ENCODE measurements at places on chromosomes 12 and 14.

DNA sequence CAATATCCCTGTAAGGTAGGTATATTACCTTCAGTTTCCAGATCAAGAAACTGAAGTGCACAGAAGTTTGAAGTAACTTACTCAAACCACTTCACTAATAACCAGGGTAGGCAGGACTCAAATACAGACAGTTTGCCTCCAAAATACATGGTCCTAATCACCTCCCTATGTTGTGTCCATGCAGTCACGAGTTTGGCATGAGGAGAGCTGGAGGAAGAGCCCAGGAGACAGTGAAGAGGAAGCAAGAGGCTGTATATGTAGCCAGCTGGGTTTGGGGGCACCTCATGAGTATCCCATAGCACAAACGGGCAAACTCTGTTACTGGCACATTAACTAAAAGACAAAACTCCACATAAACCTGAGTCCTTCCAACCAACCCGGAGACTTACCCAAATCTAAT lies 79.2 kb downstream of the DUSP16 start:
- DNase-seq = no peak

DNA sequence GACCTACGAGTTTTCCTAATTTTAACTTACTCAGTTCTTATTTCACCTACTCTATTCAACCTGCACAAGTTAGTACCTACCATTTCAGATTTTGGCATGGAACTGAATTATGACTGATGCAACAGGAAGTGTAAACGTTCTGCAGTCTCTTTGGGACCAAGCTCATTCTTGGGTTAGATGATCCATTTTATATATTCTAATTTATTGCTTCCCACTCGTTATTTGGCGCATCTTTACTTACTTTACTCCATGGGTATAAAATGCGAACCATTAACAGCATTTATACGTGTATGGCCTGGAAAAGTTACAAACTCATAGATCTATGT lies 1.0 kb upstream of the EML1 start:
- DNase-seq = no peak

- DNase-seq = no peak
Measured at GRCh38 chr14:92728759-92729364, 19.6 kb downstream of the LGMN start.

- DNase-seq = no peak
Measured at GRCh38 chr12:1884651-1885050, 33.8 kb downstream of the CACNA2D4 start.

DNA sequence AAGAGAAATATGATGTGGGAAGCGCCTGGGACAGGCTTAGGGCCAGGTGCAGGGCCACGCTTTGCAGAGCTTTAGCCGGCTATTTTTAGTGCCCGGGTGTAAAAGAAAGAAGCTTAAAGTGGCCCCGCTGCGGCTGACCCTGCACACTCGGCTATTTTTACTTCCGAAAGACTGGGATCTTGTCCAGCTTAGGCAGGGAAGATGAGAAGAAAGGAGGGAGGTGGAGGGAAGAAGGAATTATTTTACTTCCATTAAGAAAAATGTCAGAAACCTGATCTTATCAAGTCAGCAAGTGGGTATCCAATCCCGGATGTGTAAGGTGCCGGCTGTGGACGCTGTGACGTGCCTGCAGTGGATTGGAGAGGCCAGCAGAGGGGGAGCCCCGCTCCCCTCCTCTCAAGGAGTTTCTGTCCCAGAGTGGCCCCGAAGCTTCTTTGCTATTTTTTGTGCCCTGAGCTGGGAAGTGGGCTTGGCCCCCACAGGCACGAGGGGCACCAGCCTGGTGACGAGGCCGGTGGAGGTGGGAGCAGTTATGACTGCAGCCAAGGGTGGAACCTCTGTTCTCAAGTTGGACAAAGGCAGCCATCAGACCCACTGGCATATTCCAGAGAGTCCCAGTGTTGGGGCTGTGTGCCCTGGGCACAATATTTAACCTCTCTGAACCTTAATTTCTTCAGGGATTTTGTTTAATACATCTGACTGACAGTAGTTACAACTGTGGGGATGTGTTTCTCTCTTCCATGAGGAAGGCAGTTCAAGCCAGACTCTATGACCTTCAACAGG lies 97.7 kb downstream of the ESRRB start:
- DNase-seq = no peak

- DNase-seq = no peak
Measured at GRCh38 chr14:93106541-93107156, 9.1 kb downstream of the ITPK1 start.

- no peak for DNase-seq
Measured at GRCh38 chr14:33359288-33359881, 420.7 kb downstream of the NPAS3 start.

GRCh38 chr12:94595152-94595551 lies 55.2 kb downstream of the TMCC3 start:
- no peak for DNase-seq

- DNase-seq = no peak
Measured at GRCh38 chr14:39474416-39474911, 42.2 kb upstream of the FBXO33 start.

- no peak for DNase-seq
Measured at GRCh38 chr12:64006211-64006825, 161.8 kb downstream of the SRGAP1 start.

GRCh38 chr12:11542599-11542998 lies 106.9 kb upstream of the ETV6 start:
- no peak for DNase-seq

- DNase-seq = no peak
Measured at GRCh38 chr12:127820271-127820670, 446.7 kb upstream of the TMEM132C start.

DNA sequence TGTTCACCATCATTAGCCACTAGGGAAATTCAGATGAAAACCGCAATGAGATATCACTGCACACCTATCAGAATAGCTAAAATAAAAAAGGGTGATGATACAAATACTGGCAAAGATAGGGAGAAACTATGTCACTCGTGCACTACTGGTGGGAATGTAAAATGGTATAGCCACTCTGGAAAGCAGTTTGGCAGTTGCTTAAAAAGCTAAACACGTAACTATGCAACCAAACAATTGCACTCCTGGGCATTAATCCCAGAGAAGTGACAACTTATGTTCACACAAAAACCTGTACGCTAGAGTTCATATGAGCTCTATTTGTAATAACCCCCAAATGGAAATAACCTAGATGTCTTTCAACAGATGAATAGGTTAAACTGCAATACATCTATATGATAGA lies 35.4 kb downstream of the GPR135 start:
- DNase-seq = no peak

- no peak for DNase-seq
Measured at GRCh38 chr12:4431866-4432265, 13.7 kb downstream of the FGF6 start.

DNA sequence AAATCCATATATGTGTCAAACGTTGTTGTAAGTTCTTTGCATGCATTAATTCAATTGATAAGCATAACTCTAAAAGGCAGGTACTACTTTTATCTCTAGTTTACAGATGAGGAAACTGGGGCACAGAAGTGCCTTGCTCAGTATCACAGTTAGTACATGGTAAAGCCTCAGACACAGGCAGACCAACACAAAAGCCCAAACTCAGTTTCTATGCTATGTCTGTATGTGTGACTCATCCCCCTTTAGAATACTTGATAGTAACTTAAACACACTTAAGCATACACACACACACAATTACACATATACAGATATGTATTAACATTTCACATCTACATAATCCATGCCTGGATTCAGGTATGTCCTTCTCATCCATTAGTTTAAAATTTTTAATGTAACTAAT lies 88.0 kb downstream of the EPS8 start:
- DNase-seq = no peak

- no peak for DNase-seq
Measured at GRCh38 chr12:131918311-131919050, 10.6 kb upstream of the PUS1 start.

DNA sequence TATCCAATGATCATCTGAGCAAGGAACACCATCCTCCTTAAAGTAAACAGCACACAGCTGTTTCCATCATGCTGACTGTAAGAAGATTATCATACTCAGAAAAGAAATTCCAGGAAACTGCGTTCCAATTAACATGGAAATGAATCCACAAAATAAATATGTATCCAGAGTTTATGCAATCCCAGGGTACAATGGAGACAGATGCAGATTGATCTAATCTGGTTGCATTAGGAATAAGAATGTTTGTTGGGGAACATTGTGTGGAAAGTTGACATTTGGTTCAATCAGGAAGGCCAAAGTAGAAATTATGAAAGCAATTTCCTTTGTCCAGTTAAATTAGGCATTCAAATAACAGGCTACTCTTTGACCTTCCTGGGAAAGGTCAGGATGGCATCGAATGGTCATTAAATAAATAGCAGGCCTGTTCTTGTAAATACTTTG lies 236.9 kb upstream of the AMIGO2 start:
- DNase-seq = no peak

- DNase-seq = no peak
Measured at GRCh38 chr12:49284672-49285071, 10.3 kb upstream of the PRPH start.

All from T-helper 22 cell (primary cell).